ENCODE measurements at places on chromosomes 16 and 17.
A peak's percentile ranks its signal among the peaks of the same experiment; 100 is the strongest.

DNA sequence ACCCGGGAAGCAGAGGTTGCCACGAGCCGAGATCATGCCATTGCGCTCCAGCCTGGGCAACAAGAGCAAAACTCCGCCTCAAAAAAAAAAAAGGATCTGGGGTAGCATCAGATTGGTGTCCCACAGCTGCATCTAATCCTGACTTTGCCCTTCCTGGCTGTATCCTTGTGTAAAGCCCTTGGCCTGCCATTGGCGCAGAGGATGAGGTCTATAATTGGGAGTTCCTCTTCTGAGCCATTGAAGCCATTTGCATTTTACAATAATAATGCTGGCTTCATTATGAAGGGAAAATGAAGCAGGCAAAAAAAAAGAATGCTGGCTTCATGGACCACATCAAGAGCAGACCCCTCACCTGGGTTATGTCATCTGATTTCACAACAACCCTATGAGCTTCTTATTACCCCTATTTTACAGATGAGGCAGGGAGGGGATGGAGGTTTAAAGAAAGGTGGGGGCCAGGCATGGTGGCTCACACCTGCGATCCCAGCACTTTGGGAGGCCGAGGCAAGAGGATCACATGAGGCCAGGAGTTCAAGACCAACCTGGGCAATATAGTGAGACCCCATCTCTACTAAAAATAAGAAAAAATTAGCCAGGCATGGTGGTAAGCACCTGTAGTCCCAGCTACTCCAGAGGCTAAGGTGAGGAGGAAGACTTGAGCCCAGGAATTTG is 1.2 kb upstream of the LITAFD start:
- no peak for DNase-seq

DNA sequence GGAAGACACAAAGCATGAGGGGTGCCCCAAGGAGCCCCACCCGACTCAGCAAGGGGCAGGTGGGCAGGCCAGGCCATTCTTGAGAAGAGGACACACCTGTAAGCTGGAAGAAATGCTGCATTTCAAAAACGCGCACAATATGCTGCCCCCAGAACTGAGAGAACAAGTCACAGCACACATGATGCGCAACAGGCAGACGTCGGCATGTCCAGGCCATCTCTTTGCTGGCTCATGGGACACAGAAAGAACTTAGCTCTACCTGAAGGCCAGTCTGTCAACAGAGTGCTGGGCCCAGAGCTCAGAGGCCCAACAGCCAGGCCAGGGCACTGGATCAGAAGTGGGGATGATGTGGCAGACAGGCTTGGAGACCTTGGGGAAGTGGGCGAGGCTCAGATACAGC is 18.0 kb downstream of the KIFC3 start:
- DNase-seq: no peak

DNA sequence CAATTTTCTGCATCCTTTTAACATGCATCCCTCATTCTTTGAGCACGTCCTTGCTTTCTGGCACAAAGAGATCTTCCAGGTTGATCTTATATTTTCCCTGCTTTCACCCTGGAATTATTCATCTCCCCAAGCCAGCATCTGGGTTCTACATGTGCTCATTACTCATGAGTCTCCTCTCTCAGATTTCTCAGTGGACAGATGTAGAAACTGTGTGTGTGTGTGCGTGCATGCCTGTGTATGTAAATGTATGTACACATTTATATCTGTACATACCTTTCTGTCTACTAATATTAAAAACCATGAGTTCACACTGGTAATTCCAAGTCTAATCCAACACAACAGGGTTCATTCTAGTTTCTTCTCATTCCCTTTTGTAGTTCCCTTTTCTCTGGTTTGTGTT is 41.9 kb upstream of the NSRP1 start:
- no peak for DNase-seq

DNA sequence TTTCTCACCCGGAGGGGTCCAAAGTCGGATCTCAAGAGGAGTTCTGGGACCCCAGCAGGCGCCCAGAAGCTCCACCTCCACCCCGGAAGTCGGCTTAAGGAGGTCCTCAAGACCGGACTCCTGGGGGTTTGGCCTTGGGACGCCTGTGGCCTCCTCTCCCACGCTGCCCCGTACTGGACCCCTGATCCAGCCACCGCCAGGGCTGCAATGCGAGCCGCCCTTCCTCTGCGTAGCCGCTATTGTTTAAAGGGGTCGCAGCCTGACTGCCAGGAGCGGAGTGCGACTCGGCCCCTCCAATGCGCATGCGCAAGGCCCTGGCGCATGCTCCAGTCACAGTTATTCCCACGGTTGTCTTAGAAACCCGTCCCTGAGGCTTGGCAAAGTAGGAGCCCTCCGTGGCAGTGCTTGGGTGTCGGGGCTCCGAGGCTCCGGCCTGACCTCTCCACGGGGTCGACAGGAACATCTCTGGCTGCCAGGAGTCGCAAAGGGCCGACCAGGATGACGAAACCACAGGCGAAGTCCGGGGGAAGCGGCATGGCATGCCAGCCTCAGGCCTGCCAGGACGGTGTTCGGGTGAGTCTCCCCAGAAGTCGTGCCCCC is 719.0 kb downstream of the KCNJ18 start:
- DNase-seq: no peak

DNA sequence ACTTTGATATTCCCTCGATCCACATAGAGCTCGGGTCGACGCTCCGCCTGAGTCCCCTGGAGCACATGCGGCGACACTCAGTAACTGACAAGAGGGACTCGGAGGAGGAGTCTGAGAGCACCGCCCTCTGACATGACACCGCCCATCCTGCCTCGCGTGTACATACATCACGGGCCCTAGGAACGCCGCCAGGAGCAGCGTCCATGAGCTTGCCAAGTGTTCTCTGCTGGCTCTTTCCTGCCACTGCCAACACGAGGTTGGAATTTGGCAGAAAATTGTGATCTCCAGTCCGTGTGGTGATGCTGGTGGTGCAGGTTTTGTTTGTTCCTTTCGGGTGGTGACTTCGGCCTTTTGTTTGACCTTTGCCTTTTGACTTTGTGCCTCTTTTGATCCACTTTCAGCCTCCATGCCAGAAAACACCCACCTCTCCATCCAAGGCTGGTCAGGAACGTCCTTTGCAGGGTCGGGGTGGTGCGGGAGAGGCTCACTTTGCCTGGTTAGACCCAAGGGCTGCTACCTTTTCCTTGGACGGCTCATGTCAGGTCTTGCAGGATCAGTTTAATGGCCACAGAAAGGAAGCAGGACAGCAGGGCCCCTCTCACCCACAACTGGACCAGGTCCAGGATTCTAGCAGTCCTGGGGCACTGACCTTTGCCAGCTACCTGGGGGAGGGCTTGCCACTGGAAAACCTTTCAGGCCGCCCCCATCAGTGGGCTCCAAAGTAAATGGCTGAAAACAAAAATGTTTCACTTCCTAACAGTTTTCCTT is 27.6 kb downstream of the ELAC2 start:
- no peak for DNase-seq

DNA sequence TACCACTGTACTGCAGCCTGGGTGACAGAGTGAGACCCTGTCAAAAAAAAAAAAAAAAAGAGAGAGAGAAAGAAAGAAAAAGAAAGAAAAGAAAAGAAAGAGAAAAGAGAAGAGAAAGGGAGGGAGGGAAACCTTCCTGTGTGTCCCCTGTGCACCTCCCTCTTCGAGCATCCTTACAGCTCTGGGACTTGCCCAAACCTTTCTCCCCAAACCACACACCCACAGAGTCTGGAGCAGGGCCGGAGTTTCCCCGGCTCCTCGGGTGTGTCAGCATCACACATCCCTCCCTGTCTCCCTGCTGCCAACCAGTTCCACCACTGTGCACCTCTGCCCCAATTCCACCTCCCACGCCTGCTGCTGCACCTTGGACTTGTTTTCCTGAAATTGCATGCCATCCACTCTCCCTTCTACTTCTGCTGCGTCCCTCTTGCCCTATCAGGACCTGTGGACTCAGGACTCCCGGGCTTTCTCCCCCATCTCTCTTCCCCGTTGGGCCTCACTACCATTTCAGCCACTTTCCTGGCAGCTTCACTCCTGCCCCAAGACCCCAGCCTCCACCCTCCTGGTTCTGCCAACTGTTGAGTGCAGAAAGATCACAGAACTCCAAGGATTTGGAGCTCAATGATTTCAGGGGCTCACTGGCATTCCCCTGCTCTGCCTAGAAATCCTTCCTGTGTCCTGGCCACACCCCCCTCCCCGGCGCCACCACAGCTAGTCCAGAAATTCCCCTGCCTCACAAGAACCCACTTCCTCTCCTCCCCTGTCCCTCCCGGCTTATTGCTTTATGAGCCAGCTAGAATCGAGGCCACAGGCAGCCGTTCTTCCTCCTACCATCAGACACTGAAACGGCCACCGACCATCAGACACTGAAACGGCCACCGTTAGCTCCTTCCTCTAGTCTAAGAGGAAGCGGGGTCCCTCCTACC is 3.7 kb upstream of the CDK3 start:
- DNase-seq: peak; percentile 36

GRCh38 chr17:76011951-76012350 is 11.3 kb downstream of the CDK3 start:
- DNase-seq: no peak

DNA sequence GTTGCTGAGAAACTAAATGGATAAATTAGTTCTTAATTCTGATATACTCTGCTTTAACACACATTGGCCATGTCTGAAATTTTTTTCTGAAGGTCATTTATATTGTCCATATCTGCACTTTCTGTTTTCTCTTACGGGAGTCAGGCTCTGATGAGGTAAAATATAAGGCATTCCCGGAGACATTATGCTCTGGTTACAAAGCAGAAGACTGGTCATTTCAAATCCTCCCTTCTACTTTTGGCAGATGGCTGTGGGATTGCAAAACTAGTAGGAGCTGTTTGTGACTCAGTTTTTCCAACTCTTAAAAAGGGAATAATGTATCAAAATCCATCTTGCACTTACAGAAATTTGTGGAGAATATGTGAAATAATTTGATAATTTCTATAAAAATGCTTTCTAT is 92.2 kb upstream of the CPHXL start:
- no peak for DNase-seq

DNA sequence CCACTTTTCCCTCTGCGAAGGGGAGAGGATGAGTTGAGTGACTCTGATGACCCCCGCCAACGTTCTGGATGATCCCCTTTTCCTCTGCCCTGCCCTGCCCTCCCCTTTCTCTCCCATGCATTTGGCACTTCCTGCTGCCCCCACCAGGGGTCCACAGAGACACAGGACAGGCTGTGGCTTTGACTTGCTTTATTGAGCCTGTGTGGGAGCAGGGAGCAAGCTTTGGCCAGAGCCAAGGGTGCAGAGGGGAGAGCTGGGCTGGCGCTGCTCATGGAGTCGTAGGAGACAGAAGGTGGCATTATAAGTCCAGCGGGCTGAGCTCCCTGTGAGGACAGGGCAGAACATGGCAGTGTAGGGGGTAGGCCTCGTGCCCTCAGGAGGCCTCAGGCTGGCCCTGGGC is 1.6 kb downstream of the PPY start:
- DNase-seq: no peak

All from kidney capillary endothelial cell (primary cell).